ENCODE measurements at places on chromosomes 3 and 15. TPM values are rescaled to one million over a fixed set of nuclear protein-coding genes. Genes with fewer than 3 reads are reported as not detected.

Gene CCDC39
- not detected for total RNA-seq

Gene PLXND1
- total RNA-seq, result 6.2 TPM

DNA sequence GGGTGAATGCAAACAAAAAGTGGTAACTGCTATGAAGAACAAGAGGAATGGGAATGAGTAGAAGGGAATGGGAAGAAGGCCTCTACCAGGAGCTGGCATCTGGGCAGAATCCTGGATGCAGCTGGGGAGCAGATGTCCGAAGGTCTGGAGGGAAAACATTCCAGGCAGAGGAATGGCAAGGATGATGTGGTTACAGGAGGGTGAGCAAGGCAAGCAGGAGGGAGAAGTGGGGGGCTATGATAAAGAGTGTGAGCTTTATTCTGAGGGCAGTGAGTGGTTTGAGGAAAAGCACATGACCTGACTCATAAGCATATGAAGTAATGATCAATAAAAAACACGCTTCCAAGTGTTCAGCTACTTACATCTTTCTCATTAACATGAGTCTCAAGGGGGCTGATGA is 17.1 kb downstream of the SKIC8 start:
- no peak for DNase-seq

DNA sequence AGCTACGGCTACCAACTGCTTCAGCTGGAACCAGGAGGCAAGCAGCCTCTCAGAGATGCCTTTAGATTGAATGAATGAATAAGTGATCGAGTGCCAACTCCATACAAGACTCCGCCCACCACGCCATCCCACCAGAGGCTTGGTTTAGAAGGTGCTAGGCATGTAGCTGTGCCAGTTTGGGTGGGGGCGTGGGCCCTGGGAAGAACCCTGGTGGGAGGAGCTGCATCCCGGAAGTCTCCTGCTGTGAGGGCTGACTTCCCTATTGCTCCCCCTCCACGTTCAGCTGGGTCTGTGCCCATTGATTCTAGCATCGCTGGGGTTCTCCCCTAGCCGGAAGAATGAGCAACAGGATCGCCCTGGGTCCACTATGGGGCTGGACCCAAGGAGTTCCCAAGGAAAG is 20.9 kb downstream of the LINGO1 start:
- no peak for DNase-seq

GRCh38 chr15:47670365-47670764 is 46.9 kb upstream of the SEMA6D start:
- DNase-seq, result no peak

DNA sequence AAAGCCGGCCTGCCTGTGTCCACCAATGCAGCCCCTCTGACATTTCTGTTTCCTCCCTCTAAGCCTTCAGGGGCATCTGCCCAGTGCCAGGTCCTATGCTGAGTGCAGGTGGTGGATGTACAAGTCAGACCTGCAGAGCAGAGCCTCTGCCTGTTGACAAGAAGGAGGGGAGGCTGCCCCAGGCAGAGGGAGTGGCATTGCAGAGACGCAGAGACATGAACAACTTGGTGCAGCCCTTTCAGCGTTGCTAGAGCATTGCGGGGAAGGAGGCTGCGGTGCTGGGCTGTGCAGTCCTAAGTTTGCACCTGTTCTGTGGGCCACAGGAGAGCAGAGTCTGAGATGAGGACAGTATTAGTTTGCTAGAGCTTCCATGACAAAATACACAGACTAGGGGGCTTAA is 65.2 kb downstream of the LSM3 start:
- DNase-seq, result no peak

GRCh38 chr3:107868449-107868848 is 222.4 kb downstream of the CD47 start:
- DNase-seq, result no peak
